ENCODE measurements at places on chromosomes 6 and 20. TPM values are rescaled to one million over a fixed set of nuclear protein-coding genes. Genes with fewer than 3 reads are reported as not detected.

C6orf118 gene
- total RNA-seq: not detected

DOK5 gene
- 2.6 TPM for total RNA-seq

ESR1 gene
- total RNA-seq: 2.7 TPM

GABRR1 gene
- not detected for total RNA-seq

ZNF391 gene
- total RNA-seq: 2.5 TPM

ARHGAP18 gene
- 46.0 TPM for total RNA-seq

FAM210B gene
- total RNA-seq: 65.1 TPM

FAXC gene
- total RNA-seq: 12.4 TPM

All from left lung (tissue), 14 donors.